Prostate gland (tissue), 2 donors: ENCODE measurements at places on chromosomes 5 and 9. TPM values are rescaled to one million over a fixed set of nuclear protein-coding genes. Genes with fewer than 3 reads are reported as not detected.

Gene DAB2IP
- total RNA-seq: 51.6 TPM

- no peak overlapping the region for H3K4me3 ChIP-seq
- no peaks in the 10 kb centered on the region for H3K4me1 ChIP-seq
- no peak for DNase-seq
- no peaks in the 10 kb centered on the region for H3K27me3 ChIP-seq
Observed at GRCh38 chr9:103789686-103790085, 304.4 kb upstream of the SMC2 start.

GRCh38 chr5:34694685-34695084 lies 38.6 kb downstream of the RAI14 start:
- H3K27ac ChIP-seq: no peak overlapping the region
- H3K27me3 ChIP-seq: no peaks in the 10 kb centered on the region
- H3K36me3 ChIP-seq: no peaks in the 10 kb centered on the region
- no peak for DNase-seq
- no peaks in the 10 kb centered on the region for H3K4me1 ChIP-seq

- no peak overlapping the region for H3K4me3 ChIP-seq
- no peaks in the 10 kb centered on the region for H3K4me1 ChIP-seq
- DNase-seq: no peak
- H3K36me3 ChIP-seq: no peaks in the 10 kb centered on the region
- H3K27me3 ChIP-seq: no peaks in the 10 kb centered on the region
- H3K27ac ChIP-seq: no peak overlapping the region
Observed at GRCh38 chr5:759781-760362, 24.7 kb downstream of the ZDHHC11B start.

GRCh38 chr5:169686137-169686536 lies 49.1 kb downstream of the DOCK2 start:
- H3K27me3 ChIP-seq: no peaks in the 10 kb centered on the region
- DNase-seq: no peak
- H3K4me1 ChIP-seq: no peaks in the 10 kb centered on the region
- H3K4me3 ChIP-seq: no peak overlapping the region
- H3K27ac ChIP-seq: no peak overlapping the region

DNA sequence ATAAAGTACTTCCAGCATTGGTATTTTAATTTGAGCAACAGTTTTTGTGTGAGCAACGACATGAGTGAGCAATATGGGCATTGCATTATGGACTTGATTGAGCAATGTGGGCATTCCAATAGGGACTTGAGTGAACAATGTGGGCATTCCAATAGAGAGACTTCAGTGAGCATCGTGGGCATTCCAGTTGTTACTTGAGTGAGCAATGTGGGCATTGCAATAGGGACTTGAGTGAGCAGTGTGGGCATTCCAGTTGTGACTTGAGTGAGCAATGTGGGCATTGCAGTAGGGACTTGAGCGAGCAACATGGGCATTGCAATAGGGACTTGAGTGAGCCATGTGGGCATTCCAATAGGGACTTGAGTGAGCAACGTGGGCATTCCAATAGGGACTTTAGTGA lies 52.2 kb downstream of the ZCCHC7 start:
- H3K27me3 ChIP-seq: no peaks in the 10 kb centered on the region
- no peak overlapping the region for H3K27ac ChIP-seq
- no peak for DNase-seq
- no peak overlapping the region for H3K4me3 ChIP-seq
- H3K36me3 ChIP-seq: no peaks in the 10 kb centered on the region

Gene ACTBL2
- total RNA-seq: not detected
